Activated T-helper 2 cell treated with anti-CD3 and anti-CD28 coated beads, Interferon-gamma antibody, Interleukin-2, Interleukin-4, amounts not matched to agents 10 μg/mL and 5 μg/mL and 100 μg/mL, durations not matched to agents 14 hours and 24 hours and 36 hours (primary cell): ENCODE measurements at places on chromosomes 2 and 18. TPM values are rescaled to one million over a fixed set of nuclear protein-coding genes. Genes with fewer than 3 reads are reported as not detected.

Gene B3GNT7
- total RNA-seq, result 0.05 and 0.09 TPM in 2 replicates

Gene SERPINB11
- not detected in 2 replicates for total RNA-seq

Gene LYPD6B
- total RNA-seq, result not detected in 2 replicates

Gene SNTG2
- not detected in 2 replicates for total RNA-seq

DNA sequence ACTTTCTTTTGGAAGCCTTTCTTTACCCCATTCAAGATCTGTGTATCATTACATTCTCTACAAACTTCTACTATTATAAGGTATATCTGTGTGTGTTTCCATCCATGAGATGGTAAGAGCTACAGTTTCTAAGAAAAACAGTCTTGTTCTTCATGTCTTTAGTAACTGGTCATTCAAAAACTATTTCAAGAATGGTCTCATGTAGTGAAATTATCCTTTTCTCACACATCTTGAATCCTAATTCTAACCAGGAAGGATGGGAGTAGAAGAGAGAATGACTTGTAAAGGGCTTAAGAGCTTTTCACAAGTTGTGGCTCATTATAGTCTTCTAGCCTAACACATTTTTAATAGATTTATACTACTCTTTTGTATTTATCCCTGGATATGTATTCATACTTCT lies 47.3 kb downstream of the ROCK1 start:
- no peak overlapping the region for H3K4me3 ChIP-seq
- peaks cover 21% of the 10 kb centered on the region for H3K36me3 ChIP-seq
- no peak for DNase-seq
- H3K27ac ChIP-seq, result no peak overlapping the region
- no peaks in the 10 kb centered on the region for H3K27me3 ChIP-seq
